Fibroblast of skin of abdomen (primary cell): ENCODE measurements at places on chromosomes 2 and 18.

GRCh38 chr2:238281826-238282480, 6.5 kb downstream of the PER2 start:
- no peak for DNase-seq

GRCh38 chr18:57649556-57650500, 28.2 kb upstream of the NARS1 start:
- DNase-seq = peak; percentile 62

DNA sequence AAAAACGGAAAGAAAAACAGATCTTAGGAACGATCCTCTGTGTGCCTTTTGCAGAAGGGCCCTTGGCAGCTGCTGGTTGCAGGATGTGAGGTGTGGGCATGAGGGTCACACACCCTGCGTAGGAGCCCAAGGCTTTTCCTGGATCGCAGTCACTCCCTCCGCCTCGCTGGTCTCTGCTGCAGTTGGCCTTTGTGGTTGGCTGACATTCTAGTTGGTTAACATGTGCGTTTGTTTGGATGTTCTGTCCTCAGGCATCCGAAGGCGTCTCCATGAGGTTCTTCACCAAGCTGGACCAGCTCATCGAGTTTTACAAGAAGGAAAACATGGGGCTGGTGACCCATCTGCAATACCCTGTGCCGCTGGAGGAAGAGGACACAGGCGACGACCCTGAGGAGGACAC, 61.7 kb downstream of the INPP5D start:
- no peak for DNase-seq

GRCh38 chr2:240224676-240225075, 84.2 kb upstream of the OTOS start:
- DNase-seq = peak; percentile 52

GRCh38 chr2:168912466-168912865, 11.4 kb downstream of the G6PC2 start:
- no peak for DNase-seq

DNA sequence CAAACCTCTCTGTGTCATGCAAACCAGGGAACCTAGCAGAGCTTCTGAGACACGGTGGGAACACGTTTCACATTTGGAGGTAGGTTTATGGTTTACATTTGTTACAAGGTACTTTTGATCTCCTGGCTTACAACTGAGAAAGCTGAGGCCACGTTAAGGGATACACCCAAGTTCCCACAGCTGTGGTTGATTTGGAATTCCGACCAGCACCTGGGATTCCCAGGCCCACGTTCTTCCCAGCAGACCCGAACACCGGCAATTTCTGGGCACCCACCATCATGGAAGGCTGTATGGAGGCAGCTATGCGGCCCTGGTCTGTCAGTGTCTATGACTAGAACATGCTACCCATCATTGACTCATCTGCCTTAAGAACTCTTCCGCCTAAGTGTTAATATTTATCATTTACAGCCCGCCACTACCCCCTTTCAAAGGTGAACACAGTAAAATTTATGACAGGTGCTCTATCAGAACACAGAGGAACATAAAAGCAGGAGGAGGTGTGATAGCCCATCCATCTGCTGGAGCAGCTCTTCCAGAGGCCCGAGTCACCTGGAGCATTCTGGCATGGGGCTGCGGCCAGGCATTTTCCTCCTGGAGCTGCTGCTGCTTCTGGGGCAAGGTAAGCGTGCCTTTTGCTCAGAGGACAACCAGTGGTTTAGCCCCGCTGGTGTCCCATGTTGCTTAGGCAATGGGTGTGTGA, at the start of gene PLB1:
PLB1 (plus strand) TSS at position 510 of the 700 bp plus-strand sequence; CDS start at position 565, 55 bp downstream.
- DNase-seq = no peak

- DNase-seq = peak; percentile 38
Observed at GRCh38 chr2:186717320-186718007, 23.6 kb downstream of the FAM171B start.

- DNase-seq = peak; percentile 65
Observed at GRCh38 chr18:35386600-35387100, 9.5 kb upstream of the ZNF396 start.

- no peak for DNase-seq
Observed at GRCh38 chr2:69221512-69221911, 165.5 kb downstream of the GFPT1 start.

- DNase-seq = no peak
Observed at GRCh38 chr2:47050762-47051161, 104.3 kb downstream of the STPG4 start.

DNA sequence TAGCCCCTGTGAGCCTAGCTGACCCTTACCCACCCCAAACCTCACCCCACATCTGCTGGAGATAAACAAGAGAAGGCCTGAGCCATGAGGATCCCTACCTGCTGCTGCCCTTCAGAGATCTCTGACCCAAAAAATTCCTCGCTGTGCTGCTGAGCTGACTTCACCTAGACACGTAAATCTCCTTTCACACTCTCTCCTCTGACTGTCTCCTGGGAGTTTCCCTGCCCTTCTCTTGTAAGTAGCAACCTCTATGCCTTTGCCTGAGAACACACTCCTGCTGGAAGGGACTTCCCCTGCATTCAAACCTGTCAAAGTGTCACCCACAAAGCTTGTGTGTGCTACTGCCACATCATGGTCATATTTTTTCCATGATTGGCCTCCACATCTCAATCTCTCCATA, 134.2 kb upstream of the NOL4 start:
- no peak for DNase-seq
